ENCODE measurements at places on chromosomes 5 and 9. TPM values are rescaled to one million over a fixed set of nuclear protein-coding genes. Genes with fewer than 3 reads are reported as not detected.

Gene CSF1R
- total RNA-seq = 4.5 TPM

Gene TAS2R1
- total RNA-seq = 1.0 TPM

Gene NUTM2F
- 0.87 TPM for total RNA-seq

DNA sequence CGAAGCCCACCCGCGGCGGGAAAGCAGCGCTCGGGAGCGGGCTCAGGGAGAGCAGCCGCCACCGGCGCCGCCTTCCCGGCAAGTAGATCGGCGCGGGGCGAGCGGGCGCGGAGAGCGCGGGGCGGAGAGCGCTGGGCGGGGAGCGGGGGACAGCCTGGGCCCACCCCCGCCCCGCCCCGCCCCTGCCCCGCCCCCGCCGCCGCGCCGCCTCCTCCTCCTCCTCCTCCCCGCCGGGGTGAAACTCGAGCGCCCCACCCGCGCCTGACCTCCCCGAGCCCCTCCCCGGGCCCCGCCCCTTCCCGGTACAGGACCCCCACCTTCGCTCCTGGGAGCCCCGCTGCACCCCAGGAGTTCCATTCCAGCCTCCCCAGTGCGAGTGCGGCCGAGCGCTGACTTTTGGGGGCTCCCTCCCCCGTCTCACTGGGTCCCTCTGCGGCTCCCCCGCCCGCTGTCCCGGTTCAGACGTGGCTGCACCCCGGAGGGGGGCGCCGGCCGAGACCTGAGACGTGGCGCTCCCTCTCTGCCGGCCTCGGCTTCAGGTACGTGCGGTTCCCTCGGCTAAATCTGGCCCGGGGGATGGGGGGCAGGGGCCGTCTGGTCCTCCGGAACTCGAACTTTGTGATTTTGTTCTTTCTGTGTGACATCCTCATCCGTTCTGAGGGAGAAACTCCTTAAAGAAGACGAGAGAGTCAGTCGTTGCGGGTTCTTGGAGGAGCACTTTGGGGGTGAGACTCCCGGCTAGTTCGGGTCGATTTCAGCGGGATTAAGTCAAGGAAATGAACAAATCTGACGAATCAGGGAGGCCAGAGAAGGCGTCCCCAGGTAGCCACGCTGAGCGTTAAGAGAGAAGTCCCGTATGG is at the start of gene SEMA5A:
TSS of gene SEMA5A (minus strand) at position 84 of the 860 bp plus-strand sequence. CDS start 166,129 bp downstream, outside the sequence.
- H3K4me3 ChIP-seq = peak within 1 kb of the TSS; percentile 95
- H3K36me3 ChIP-seq = no peaks in the 10 kb centered on the region
- DNase-seq = peak; percentile 88
- H3K27me3 ChIP-seq = peaks cover 5% of the 10 kb centered on the region
- peak within 1 kb of the TSS; percentile 95 for H3K27ac ChIP-seq

GRCh38 chr5:38291355-38291754 is 33.0 kb downstream of the EGFLAM start:
- H3K36me3 ChIP-seq = no peaks in the 10 kb centered on the region
- no peaks in the 10 kb centered on the region for H3K27me3 ChIP-seq
- DNase-seq = no peak
- no peak overlapping the region for H3K4me3 ChIP-seq
- no peaks in the 10 kb centered on the region for H3K4me1 ChIP-seq

DNA sequence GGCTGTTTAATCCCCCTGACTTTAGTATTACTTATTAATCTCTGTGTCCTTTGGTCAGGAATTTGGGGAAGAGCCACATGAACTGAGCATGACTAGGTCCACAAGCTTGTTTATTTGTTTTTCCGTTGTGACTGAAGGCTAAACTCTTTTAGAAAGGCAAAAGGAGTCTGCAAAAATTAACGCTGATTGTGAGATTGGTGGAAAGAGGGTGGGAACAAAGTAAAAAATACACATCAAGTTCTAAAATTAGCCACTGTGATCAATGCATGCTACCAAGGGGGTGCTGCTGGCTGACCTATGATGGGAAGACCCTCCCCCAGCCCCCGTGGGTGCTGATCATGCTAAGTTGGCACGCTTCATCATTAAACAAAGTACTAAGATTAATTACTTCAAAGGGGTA is 356.8 kb downstream of the ADGRV1 start:
- DNase-seq = no peak
- no peak overlapping the region for H3K4me3 ChIP-seq
- H3K27ac ChIP-seq = no peak overlapping the region
- peaks cover 14% of the 10 kb centered on the region for H3K4me1 ChIP-seq

GRCh38 chr9:686321-686813 is 155.1 kb upstream of the DMRT1 start:
- H3K4me3 ChIP-seq = no peak overlapping the region
- DNase-seq = no peak
- no peaks in the 10 kb centered on the region for H3K27me3 ChIP-seq
- no peaks in the 10 kb centered on the region for H3K36me3 ChIP-seq
